ENCODE measurements at places on chromosomes 12 and 14.

GRCh38 chr12:92145481-92145730 is 240 bp downstream of the BTG1 start:
- DNase-seq, result no peak

DNA sequence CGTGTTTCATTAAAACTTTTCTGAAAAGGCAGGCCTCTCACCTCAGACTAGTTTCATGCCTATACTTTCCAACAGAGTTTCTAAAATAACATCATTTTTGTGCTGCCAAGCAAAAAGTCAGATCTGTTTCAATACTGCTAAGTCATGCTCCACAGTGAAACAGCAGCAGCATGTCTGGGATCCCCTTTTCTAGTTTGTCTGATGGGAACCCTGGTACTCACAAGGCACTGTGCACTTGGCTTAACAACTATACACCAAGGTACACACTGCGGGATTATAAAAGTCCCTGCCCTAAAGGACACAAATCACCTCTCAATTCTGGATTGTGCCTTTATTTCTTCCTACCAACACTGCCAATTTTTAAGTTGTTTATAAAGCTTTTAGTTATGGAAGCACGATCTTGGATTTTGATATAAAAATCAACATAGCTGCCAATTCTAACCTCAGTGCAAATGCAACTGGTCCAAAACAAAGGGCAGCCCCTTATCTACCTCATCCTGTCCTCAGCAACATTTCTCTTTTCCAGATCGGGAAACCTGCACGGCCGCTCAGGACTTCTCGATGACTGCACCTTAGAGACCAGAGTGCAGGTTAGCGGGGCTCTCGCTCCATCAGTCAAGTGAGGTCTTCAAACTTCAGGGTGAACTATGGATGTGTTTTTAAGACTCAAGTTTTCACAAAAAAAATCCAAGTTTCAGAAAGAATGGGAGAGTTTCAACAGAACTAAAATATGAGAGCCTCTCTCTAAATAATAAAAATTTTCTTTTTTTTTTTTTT is 1.7 kb upstream of the EIF5 start:
- peak; percentile 35 for DNase-seq

DNA sequence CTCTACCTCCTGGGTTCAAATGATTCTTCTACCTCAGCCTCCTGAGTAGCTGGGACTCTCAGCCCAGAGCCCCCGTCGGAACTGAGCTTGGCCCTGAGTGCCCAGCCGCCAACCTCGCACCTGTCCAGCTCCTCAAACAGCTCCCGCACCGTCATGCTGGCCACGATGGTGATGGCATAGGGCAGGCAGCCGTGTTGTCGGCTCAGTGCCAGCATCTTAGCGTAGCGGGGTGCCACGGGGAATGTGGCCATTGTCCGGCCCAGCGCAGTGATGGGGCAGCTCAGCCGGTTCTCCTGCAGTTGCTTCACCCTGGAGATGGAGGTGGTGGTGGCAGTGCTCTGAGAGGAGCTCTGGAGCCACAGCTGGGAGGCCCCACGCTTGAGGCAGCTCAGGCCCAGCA is 32.4 kb downstream of the DHX37 start:
- no peak for DNase-seq

- DNase-seq, result no peak
These were observed 610 bp upstream of the KMT2D start for GRCh38 chr12:49061157-49061650.

DNA sequence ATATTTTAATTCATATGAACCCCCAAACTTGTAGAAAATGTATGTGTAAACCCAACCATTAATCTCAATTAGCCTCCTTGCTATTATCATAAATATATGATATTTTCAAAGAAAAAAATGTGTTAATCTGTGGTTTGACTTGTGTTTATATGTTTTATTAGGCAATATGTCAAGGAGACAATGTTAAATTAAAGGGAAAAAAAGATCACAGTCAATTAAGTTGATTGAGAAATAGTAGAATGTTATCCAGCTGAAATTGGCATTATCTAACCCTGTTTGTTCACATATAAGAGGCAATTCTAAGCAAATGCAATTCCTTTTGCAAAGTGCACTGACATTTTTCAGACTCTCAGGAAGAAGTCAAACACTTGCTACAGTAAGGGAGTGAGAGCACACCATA is 745.3 kb downstream of the C12orf50 start:
- DNase-seq, result no peak

DNA sequence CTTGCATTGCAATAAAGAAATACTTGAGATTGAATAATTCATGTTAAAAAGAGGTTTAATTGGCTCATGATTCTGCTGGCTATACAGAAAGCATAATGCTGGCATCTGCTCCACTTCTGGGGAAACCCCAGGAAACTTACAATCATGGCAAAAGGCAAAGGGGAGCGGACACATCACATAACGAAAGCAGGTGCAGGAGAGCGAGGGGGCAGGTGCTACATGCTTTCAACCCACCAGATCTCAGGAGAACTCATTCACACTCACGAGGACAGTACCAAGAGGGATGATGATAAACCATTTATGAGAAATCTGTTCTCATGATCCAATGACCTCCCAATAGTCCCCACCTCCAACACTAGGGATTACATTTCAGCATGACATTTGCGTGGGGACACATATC is 172.6 kb downstream of the RASSF9 start:
- DNase-seq, result no peak

DNA sequence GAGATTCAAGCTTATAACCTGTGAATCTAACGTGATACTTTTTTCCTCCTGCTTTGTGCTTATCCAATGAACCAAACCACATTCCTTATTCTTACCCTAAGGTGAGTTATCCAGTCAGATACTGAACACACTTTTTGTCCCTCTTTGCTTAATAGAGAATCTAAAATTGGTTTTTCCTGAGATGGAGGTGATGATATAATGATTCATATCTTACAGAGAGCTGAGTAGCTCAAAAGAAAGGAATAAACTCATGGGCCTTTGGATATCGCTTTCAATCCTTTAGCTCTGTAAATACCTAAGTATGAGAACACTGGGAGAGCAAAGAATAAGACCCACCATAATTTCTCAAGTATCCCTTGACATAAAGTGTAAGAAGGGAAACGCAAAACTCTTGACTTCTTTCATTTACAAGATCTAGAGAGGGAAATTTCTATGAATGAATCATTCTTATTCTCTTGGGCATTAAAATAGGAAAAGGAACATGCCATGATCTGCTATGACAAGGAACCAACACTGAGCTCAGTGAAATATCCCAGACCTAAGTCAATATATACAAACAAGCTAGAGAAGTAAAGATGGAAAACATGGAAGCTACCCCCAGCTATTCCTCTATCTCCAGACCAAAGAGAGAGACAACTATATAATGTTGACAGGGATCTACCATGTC is 81.8 kb upstream of the STAC3 start:
- peak; percentile 12 for DNase-seq

- no peak for DNase-seq
These were observed 4.8 kb downstream of the DHRS7 start for GRCh38 chr14:60160422-60160821.

GRCh38 chr12:55142669-55143565 is 16.7 kb downstream of the OR9K2 start:
- peak; percentile 64 for DNase-seq

DNA sequence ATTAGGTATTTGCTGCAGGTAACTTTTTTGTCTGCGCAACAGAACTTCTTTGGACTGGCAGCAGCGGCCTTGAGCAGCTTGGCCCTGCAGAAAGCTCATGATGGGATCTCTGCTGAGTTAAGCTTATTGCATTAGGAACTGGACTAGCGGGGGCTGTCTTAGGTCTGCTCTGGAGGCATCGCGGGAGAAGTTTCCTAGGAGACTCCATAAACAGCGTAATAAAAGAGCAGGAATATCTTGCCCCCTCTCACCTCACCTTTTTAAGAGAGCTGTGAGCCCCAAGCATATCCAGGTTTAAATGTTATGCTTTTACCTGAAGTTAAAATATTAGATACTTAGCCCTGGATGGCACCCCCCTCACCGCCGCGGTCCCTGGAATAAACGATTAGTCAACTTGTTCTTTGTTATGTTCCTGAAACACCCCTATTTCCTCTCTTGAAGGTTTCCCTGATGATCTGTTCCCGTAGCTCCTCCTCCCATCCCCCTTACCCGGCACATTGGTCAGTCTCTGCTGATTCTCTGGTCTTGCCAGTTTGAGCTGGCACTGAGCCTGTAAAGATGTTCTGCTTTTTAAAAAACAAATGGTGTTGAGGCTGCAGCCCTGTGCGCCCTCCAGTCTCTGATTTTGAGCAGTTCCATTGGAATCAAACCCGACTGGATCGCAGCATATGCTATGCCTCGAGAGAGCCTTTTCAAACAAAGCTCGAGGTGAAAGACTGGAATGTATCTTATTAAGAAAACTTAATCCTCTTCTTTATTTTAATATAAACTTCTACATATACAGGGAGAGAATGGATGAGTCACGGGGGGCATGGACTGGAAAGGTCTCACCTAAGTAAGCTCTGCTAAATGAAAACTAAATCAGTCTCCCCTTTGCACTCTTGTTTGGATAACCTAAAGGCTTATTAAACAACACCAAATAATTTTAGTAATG is 1.9 kb downstream of the MLXIP start:
- DNase-seq, result peak; percentile 92

GRCh38 chr12:14284184-14284722 is 81.2 kb upstream of the ATF7IP start:
- DNase-seq, result no peak

GRCh38 chr12:45256721-45257120 is 40.8 kb downstream of the ANO6 start:
- DNase-seq, result peak; percentile 43

GRCh38 chr12:109160873-109161272 is 44.5 kb downstream of the ACACB start:
- DNase-seq, result no peak

- DNase-seq, result no peak
These were observed 68.6 kb downstream of the TNFAIP2 start for GRCh38 chr14:103191844-103192243.

DNA sequence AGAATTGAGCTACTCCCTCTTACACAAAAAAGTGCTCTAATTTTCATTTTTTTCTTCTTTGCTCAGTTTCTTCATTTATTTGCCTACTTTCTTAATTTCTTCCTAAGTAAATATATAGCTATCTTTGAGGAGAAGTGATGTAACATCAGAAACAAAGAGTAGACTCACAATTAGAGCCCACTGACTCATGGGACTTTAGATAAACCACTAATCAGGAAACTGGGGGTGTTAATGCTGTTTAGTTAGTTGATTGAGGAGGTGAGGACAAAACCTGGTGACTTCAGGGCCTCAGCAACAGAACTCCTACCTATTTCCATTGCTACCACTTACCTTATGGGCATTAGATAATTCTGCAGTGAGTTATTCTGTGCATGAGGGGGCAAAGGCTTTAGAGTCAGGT is 151.7 kb downstream of the MON2 start:
- peak; percentile 14 for DNase-seq

- no peak for DNase-seq
These were observed 172.4 kb upstream of the PWP1 start for GRCh38 chr12:107513184-107513583.

DNA sequence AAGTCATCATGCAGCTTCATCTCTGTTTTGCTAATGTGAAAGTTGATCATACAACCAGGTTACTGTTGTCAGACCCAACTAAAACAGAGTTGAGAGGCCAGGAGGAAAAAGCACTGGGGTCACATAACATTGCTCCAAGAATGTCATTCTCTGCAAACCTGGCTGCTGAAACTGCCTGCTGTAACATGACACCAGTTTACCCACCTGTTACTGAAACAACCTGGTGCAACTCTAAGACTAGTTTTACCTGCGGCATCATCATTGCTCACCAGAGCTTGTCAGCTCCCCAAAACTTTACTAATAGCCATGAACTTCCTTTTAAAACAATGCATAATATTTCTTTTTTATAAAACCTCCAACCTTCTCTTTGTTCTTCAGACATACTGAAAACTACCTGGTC is 30.7 kb upstream of the DEGS2 start:
- no peak for DNase-seq

DNA sequence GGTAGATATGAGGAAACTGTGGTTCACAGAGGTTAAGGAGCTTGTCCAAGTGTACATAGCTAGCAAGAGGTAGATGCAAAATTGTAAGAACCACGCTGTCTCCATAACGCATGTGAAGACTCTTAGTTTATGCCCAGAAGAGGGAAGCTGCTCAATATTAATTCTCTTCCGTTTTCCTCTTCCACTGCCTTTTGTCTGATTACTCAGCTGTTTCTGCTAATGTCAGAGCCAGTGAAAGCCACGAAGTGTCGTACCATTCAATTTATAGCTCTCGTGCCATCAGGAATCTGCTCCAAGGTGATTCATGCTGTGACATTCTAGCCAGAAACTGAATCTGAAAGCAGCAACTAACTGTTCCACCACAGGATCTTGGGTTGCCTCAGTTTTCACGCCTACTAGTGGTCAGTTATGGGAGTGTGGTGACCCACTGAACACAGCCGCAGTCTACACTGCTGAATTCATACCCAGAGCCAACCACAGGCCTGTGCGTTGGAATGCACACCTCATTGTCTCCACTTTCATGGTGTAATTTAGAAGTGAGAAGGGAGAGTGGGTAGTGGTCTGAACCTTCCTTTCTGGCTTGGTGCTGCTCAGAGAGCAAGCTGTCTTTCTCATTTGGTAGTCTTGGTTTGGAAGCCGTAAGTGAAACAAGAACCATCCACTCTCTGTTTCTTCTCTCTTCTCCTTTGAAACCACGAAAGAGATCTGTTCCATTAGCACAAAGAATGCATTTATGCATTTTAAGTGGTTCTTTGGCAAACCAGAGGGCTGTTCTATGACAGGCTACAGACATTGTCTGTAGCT is 74.2 kb upstream of the NAP1L1 start:
- DNase-seq, result peak; percentile 95

- DNase-seq, result no peak
These were observed 55.4 kb downstream of the TMEM121 start for GRCh38 chr14:105581551-105582341.

DNA sequence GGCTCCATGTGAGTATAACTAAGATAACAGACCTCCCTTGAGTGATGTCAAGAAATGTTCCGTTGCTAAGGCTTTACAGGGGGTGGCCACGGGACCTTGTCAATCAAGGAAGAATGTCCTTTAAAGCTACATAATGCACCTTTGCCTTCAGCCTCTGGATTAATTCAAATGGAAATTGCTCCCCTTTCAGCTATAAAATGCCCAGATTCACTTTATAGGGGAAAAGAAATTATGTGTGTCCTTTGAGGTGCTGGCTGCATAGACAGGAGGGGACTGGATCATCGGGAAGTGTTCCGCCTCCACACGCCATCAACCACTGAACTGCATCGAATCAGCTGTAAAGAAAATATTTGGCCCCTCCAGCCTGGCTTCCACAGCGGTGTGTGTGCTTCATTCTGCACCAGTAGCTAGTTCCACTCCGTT is 415.4 kb downstream of the DPF3 start:
- no peak for DNase-seq

All from suppressor macrophage treated with lipopolysaccharide for 4 hours (primary cell).